Activated T-cell treated with anti-CD3 and anti-CD28 coated beads, Interleukin-2, amount 50 U/mL, for 48 hours (primary cell): ENCODE measurements at places on chromosomes 1 and 21.
A peak's percentile ranks its signal among the peaks of the same experiment; 100 is the strongest.

DNA sequence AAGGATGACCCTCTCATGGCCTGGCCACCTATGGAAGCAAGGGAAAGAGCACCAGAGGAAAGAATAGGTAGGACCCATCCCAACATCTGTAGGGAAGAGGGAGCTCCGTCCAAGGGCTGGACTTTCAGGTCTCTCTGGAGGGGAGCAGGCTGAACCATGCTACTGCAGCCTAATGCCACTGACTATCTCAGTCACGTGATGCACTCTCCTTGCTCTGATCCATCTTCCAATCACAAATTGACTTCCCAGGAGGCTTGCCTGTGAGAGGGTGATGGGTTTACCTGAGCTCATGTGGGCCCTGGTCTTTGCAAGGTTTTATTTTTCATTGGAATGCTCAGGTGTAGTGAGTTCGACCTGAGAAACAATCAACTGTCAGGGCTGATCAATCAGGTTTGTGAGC lies 128.8 kb downstream of the CACNA1E start:
- DNase-seq, result no peak

DNA sequence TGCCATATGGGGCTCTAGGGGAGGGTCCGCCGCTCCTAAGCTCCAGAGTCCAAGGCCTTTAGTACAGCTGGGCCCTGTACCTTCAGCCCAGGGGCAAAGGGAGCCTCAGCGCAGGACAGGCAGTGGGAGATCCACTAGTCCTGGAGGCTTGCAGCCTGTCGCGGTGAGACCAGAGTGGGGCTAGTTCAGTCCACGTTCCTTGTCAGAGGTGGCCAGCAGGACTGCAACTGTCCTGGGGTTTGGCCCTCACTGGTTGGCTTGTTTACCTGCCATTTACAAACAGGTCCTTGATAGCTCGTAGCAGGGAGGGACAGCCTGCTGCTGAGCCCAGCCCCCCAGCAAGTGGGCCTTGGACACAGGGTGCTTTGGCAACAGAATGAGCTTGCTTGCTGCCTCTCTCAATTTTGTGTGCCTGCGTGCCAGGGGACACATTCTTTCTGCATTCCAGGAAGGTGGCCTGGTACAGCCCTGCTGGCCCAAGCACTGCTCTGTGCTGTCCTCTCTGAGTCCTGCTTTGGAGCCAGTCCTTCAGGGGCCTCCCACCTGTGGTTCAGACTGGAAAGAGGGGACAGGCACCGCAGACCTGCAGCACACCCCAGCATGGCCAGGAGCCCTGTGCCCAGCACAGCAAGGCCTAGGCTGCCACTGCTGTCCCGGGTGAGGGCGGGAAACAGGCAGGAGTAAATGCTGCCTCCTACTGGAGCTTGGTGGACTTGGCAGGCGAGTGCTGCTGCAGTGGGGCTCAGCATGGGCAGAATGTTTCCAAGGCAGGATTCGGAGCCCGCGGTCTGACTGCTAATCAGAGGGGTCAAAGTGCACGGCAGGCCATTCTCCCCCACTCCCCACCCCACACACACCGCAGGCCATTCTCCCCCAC lies 15.2 kb downstream of the H6PD start:
- DNase-seq, result peak; percentile 74

DNA sequence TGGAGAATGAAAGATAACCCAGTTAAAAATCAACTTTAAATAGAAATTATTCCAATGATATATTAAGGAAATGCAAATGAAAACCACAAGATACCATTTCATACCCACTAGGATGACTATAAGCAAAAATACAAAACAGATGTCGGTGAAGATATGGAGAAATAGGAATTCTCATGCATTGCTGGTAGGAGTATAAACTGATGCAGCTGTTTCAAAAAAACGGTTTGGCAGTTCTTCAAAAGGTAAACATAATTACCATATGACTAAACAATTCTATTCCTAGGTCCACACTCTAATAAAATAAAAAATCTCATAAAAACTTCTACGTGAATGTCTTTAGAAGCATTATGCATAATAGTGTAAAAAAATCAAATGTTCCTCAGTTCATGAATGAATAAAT lies 763.3 kb upstream of the BRINP3 start:
- DNase-seq, result no peak

GRCh38 chr1:33684396-33685179 lies 179.3 kb upstream of the HMGB4 start:
- no peak for DNase-seq

DNA sequence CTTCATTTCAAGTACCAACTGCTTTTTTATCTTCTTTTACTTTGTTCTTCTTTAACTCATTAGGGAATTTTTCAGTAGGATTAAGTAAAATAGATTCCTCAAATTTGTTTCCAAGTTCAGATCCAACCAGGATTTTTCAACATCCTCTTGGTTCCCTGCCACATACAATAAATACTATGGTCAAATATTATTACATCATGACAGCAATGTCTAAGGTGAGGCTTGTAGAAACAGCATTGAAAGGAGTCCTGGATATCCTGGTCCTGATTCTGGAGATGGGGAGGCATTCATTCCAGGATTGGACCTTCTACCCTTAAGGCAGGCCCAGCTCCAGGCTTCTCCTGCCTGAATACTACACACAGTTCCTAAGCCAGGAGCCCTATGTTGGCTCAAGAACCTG lies 80.2 kb upstream of the F3 start:
- no peak for DNase-seq

DNA sequence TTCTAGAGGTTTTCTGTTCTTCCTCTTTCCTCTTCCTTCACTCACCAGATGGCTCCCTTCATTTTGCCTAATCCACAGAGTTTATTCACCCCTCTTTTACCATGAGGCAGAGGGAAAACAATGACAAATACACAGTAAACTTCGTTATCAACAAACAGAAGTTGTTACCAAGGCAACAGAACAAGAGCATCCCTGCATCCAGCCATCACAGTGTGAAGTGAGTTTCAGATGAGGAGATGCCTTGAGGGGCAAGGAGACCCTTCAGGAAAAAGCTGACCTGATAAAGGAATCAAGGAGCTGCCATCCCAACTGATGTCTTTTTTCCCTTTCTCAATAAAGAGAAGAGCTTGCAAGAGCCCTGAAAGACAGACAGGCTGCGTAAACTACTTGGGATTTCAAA lies 195.3 kb downstream of the BRINP2 start:
- DNase-seq, result no peak

DNA sequence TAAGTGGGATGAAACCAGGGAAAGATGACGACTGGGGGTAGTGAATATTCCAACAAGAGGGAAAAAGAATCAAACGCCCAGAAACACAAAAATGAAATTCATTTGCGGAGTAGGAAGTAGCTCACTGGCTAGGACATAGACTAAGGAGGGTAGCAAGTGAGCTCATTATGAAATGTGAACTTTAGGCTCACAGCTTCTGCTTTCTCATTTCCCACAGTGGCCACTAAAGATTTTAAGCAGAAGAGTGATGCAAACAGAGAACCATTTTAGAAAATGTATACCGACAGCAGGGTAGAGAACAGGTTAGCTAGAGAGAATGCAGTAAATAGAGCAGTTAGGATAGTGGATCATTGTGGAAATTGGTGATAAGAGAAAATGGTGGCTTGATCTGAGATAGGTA lies 3.5 kb downstream of the CD48 start:
- no peak for DNase-seq

- no peak for DNase-seq
Measured at GRCh38 chr1:5340560-5341130, 651.6 kb downstream of the NPHP4 start.
